Stimulated activated CD8-positive, alpha-beta memory T cell treated with anti-CD3 and anti-CD28 coated beads, Interleukin-7, amount 100 ng/mL, for 4 hours (primary cell): ENCODE measurements at places on chromosomes 12 and 14.

- no peak for DNase-seq
Measured at GRCh38 chr14:95144849-95145248, 12.5 kb downstream of the DICER1 start.

- no peak for DNase-seq
Measured at GRCh38 chr14:93027810-93028723, 87.7 kb downstream of the ITPK1 start.

DNA sequence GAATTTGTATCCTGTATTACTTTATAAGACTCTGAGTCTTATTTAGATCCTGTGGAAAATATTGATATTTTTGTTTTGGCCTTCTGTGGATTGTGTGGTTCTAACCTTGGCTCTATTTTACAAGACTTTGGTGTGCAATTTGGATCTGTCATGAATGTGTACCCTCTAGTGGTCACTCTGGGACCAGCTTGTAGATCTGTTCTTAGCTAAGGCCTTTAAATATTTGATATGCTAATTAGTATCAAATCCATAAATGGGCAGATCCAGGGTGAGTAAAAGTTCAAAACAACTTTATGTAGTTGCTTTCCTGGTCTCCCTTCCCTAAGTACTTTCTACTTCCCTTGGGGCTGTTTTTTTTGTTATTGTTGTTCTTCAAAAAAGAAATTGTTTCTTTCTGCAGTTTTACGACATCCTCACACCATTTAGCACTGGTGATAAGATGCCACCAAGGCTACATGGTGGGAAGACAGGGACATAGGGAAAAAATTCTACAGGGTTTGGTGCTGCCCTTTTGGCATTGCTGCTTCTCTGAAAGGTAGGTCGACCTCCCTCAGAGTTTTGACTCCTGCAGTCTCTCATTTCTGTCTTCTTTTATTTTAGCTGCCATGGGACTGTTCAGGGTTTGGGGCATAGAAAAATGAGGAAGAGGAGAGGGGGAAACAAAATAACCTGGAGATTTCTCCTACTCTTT, 238.5 kb downstream of the GPHN start:
- DNase-seq, result no peak

DNA sequence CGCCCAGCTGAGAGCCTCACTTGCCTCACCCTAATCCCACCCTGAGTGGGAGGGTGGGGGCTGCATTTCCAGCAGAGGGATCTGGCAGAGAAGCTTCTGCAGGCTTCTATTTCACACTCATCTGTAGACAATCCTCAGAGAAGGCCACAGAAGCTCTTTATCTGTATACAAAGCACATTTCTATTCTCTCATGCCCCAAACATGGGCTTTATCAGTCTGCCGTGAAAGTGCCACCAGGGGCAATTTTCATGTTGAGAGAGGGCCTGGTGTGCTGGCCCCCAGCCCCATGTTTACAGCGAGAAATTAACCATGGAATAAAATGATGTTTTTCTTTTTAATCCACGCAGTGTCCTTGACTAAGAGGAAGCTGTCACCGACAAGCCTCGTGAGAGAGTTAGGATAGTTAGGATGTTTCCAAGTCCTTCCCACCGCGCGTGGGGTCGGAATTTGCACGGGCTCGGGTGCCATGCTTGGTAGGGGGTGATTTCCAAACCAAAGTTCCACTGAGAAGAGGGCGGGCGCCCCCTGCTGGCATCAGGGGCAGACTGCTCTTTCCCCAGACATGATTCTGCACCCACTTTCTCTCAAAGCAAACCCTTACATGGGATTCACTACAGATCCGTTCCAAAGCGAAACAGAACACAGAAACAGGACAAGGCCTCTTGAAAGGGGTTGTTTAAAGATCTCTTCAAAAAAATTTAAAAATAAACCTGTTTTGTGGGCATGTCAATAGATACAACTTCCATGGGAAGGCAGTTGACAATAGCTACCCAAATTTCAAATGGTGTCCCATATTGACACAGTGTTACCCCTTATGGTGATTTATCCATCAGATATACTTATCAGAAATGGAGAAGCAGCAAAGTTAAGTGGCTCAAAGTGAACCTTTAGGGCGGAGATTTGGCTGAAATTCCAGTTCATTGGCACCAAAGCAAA, 19.4 kb downstream of the BDKRB1 start:
- peak; percentile 21 for DNase-seq

GRCh38 chr12:30046376-30046775, 262.6 kb upstream of the TMTC1 start:
- no peak for DNase-seq
